ENCODE measurements at places on chromosomes 3 and 15. TPM values are rescaled to one million over a fixed set of nuclear protein-coding genes. Genes with fewer than 3 reads are reported as not detected.

CTDSPL gene
- 15.9 TPM for total RNA-seq

POLQ gene
- total RNA-seq: 0.26 TPM

CD96 gene
- 2.4 TPM for total RNA-seq

PLSCR2 gene
- not detected for total RNA-seq

CCDC13 gene
- total RNA-seq: 1.7 TPM

TGM4 gene
- total RNA-seq: not detected

LEKR1 gene
- total RNA-seq: 4.8 TPM

CACNA1D gene
- total RNA-seq: 96.8 TPM

FGD5 gene
- 17.1 TPM for total RNA-seq

INO80 gene
- total RNA-seq: 28.7 TPM

WDR76 gene
- 8.6 TPM for total RNA-seq

SLC2A2 gene
- not detected for total RNA-seq

- H3K27ac ChIP-seq: no peak overlapping the region
- DNase-seq: no peak
- no peaks in the 10 kb centered on the region for H3K27me3 ChIP-seq
- no peaks in the 10 kb centered on the region for H3K36me3 ChIP-seq
- no peak overlapping the region for H3K4me3 ChIP-seq
Observed at GRCh38 chr15:80259942-80260510, 8.0 kb upstream of the CTXND1 start.

GRCh38 chr3:131762981-131763564 lies 260.3 kb upstream of the MRPL3 start:
- no peaks in the 10 kb centered on the region for H3K4me1 ChIP-seq
- H3K36me3 ChIP-seq: no peaks in the 10 kb centered on the region
- DNase-seq: no peak
- no peak overlapping the region for H3K4me3 ChIP-seq
- no peaks in the 10 kb centered on the region for H3K27me3 ChIP-seq

DNA sequence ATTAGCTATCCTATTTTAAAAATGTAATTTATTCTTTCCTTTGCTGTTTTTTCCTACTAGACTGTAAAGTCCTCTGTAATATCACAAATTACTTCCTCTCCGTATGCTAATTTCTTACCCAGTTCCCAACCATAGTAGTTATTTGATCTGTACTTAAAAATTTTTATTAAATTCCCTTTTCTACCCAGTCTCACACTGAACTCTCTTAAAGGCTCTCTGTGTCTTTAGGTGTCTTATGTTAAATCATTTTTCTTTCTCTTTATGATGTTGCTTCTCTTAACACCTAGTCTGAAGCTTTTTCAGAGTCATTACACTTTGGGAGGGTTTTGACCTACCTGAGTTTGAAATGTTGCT lies 378.6 kb downstream of the NSUN3 start:
- no peaks in the 10 kb centered on the region for H3K36me3 ChIP-seq
- no peaks in the 10 kb centered on the region for H3K27me3 ChIP-seq
- H3K27ac ChIP-seq: no peak overlapping the region

DNA sequence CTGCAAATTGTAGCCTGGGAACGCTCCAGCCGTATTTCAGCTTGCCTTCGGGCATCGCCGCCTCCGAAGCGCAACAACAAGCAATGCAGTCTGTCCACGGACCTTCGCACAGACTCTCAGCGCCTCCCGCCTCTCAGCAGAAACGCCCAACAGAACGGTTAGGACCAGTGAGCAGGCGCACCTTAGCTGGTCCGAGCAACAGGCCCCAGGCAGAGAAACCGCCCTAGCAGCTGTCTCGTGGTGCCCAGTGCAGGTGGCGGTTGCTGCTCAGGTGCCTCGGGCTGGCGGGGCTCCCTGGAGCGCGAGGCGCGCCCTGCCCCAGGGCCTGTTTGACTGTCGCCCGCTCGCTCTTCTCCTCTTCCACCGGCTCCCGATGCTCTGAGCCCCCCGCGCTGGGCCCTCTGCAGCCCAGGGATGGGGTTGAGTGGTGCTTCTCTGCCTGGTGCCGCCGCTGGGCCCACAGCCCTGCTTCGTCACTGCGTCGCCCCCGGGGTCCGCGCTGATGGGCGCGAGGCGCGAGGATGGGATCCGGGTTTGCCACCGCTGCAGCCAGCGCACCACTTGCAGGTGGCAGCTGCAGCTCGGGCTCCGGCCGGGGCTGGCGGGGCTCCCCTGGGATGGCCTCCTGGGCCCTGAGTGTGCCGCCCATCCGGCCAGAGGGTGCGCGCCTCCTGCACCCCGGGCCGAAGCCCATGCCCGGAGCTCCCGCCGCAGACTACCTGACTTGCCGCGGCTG lies 268.4 kb upstream of the FRG2C start:
- DNase-seq: no peak
- H3K27me3 ChIP-seq: no peaks in the 10 kb centered on the region
- no peaks in the 10 kb centered on the region for H3K36me3 ChIP-seq

- no peak overlapping the region for H3K4me3 ChIP-seq
- no peaks in the 10 kb centered on the region for H3K4me1 ChIP-seq
- peak; percentile 51 for DNase-seq
- peak overlapping the region; percentile 48 for H3K27ac ChIP-seq
Observed at GRCh38 chr15:45892182-45892581, 257.4 kb downstream of the SQOR start.

DNA sequence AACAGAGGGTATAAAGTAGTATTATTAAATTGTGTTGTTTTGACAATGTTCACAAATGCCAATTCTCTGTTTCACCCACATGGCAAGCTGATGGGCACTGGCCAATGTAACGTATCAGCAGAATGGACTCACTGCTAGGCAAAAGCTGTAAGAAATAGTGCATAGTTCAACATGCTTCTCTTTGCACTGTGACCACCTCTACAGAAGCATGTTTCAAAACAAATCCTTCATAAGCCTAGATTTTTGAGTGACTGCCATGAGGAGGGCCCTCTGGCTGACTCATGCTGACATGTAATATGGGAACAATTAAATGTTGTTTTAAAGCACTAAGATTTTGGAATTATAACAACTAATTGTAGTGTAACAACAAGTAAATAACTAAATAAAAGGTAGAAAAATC lies 3.2 kb downstream of the GBE1 start:
- DNase-seq: peak; percentile 32
- no peaks in the 10 kb centered on the region for H3K27me3 ChIP-seq
- H3K4me1 ChIP-seq: no peaks in the 10 kb centered on the region
- peak overlapping the region; percentile 98 for H3K27ac ChIP-seq
- H3K36me3 ChIP-seq: no peaks in the 10 kb centered on the region

DNA sequence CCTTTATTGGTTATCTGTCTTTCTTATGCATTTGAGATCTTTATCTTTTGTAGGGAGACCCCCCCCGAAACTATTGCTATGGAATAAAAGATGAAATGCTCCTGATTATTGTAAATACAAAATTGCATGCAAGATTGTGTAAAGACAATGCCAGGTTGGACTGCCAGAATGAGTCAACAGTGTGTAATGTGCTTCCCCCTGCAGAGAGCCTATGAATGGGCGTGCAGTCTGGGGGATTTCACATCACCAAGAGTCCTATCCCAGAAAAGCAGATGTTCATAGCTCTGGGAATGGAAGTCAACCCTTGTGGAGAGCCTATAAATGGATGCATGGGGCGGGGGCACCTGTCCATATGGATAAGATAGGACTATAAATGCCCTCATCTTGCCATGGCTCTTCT lies 584.3 kb downstream of the NSUN3 start:
- H3K4me3 ChIP-seq: no peak overlapping the region
- no peak overlapping the region for H3K27ac ChIP-seq
- no peak for DNase-seq
- H3K4me1 ChIP-seq: no peaks in the 10 kb centered on the region
- H3K36me3 ChIP-seq: no peaks in the 10 kb centered on the region
- no peaks in the 10 kb centered on the region for H3K27me3 ChIP-seq

DNA sequence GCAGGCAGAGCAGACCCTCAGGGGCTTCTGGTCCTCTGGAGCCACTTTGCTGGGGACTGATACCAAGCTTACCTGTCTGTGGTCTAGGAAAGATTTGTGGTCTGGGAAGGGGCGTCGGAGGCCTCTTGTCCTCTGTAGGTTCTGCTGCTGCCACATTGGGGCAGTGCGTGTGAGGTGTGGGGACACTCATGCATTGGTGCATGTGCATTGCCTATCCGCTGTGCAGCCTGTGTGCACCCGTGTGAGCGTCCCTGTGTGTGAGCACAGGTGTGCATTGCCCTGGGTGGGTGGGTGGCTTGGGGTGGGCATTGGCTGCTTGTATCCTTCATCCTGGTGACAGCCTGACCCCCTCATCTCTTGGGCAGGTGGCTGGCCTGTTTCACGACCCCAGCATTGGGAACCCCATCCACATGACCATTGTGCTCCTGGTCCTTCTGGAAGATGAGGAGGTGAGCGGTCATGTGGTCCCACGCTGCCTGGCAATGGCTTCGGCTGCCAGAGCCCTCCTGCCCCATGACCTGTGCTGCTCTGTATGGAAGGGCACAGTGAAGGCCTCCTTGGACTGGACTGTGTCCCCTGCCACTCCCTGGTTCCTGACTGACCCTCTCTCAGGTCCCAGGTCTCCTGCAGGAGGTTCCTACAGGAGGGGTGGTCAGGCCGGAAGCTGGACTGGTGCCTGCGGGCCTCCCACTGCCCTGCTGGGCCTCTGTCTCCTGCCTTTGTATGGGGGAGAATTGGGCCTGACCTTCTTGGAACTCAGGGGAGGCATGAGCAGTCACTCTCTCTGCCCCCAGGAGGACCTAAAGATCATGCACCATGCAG lies 41.5 kb downstream of the SAXO2 start:
- H3K27me3 ChIP-seq: no peaks in the 10 kb centered on the region
- H3K36me3 ChIP-seq: no peaks in the 10 kb centered on the region
- no peak for DNase-seq
- H3K4me3 ChIP-seq: no peak overlapping the region
- no peaks in the 10 kb centered on the region for H3K4me1 ChIP-seq

- H3K4me1 ChIP-seq: no peaks in the 10 kb centered on the region
- DNase-seq: no peak
- H3K4me3 ChIP-seq: no peak overlapping the region
- no peak overlapping the region for H3K27ac ChIP-seq
- no peaks in the 10 kb centered on the region for H3K36me3 ChIP-seq
Observed at GRCh38 chr3:140052771-140053702, 118.1 kb downstream of the CLSTN2 start.

DNA sequence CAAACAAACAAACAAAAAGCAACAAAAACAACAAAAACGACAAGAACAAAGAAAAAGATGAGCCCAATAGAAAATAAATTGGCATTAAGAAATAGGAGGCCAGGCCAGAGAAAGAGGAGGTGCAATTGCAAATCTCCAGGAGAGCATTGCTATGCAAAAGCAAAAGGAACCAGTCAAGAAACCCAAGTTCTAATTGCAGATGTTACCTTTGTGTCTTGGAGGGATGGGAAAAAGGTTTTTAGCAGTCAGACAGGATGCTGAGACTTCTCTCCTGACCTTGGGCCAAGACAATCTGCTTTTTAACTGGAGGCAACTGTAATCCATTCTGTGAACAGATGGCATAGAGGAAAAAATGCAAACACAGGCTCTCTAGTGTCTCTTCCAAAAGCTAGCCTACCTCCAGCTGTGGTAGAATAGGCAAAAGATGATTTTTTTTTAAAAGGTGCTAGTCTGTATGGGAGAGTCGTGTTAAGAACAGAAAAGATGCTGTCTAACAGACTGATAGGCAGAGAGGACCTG lies 56.4 kb downstream of the LSAMP start:
- H3K36me3 ChIP-seq: no peaks in the 10 kb centered on the region
- H3K4me1 ChIP-seq: no peaks in the 10 kb centered on the region
- H3K27ac ChIP-seq: no peak overlapping the region
- no peak overlapping the region for H3K4me3 ChIP-seq

DNA sequence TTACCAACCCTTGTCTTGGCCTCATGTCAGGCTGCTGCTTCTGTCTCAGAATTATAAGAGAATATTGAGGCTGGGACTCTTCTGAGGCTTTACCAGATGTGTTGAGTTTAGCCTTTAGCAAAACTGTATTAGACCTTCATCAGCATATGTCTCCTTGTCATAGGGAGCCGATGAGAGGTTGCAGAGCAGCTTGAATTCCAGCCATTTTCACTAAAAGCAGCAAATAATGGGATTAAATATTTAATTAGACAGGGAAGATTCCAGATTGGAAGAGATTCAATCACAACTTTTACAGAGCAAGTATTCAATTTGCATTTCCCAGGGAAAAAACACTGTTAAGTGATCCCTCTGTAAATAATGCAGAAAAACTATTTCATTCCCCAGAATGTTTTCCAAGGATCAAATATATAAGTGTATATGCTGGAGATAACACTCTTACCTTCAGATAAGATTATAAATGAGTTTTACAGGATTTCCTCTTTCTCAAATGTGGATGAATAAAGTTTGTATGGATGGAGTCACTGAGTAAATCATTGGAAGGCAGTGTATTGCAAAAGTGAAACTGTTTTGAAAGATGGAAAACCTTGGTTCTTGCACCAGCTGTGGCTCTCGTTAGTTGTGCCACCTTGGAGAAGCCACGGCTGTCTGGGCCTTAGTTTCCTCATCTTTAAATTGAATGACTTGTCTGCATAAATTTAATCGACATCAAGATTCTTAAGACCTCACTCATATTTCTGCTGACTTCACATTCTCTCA lies 466.4 kb upstream of the SGO1 start:
- no peaks in the 10 kb centered on the region for H3K4me1 ChIP-seq
- no peak overlapping the region for H3K27ac ChIP-seq
- DNase-seq: no peak
- H3K27me3 ChIP-seq: no peaks in the 10 kb centered on the region

- no peaks in the 10 kb centered on the region for H3K4me1 ChIP-seq
- H3K36me3 ChIP-seq: no peaks in the 10 kb centered on the region
- no peak overlapping the region for H3K4me3 ChIP-seq
Observed at GRCh38 chr3:156413293-156413892, 141.5 kb downstream of the SSR3 start.

GRCh38 chr3:171092467-171092911 lies 66.0 kb upstream of the SLC2A2 start:
- no peaks in the 10 kb centered on the region for H3K4me1 ChIP-seq
- DNase-seq: no peak
- no peak overlapping the region for H3K4me3 ChIP-seq
- no peaks in the 10 kb centered on the region for H3K36me3 ChIP-seq

DNA sequence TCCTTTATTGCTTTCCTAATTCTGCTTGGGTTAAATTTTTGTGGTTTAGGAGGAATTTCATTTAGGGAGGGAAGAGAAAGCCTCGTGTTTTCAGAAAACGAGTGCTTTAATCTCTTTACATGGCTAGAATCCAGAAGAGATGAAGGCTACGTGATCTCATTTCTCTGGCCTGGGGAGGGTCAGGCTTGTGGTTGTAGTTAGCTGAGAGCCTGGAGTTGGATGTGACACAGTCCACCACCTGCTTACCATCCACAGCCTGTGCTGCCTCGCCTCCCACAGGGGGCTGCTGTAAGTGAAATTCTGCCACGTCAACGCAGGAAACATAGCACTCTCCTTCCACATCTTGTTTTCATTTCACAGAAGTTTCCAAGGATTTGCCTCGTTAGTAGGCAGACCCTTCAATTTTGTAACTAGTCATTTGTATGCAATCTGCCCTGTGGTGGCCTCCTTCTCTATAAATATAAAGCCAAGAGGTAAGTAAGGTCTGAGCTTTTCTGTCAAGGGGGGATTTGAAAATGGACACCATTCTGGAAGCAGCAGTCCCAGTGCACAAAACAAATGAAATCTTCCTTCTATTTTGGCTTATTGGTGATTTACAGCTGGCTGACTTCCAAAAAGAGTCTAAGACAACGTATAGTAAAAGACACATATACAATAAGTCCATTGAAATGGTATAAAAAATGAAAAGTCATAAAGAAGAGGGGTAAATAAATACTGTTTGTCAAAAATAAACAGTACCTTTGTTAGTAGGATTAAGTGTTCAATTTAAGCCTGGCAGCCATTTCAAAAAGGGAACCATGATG lies 3.4 kb downstream of the GXYLT2 start:
- DNase-seq: peak; percentile 77
- no peaks in the 10 kb centered on the region for H3K4me1 ChIP-seq
- peak overlapping the region; percentile 92 for H3K27ac ChIP-seq
- no peaks in the 10 kb centered on the region for H3K36me3 ChIP-seq
- no peaks in the 10 kb centered on the region for H3K27me3 ChIP-seq
